NCI-H1092 treated with DMSO at 0.1 percent for 48 hours (cell line): ENCODE measurements at places on chromosomes 2 and 18.

GRCh38 chr2:167988296-167988695 lies 259.1 kb downstream of the STK39 start:
- no peak for DNase-seq

DNA sequence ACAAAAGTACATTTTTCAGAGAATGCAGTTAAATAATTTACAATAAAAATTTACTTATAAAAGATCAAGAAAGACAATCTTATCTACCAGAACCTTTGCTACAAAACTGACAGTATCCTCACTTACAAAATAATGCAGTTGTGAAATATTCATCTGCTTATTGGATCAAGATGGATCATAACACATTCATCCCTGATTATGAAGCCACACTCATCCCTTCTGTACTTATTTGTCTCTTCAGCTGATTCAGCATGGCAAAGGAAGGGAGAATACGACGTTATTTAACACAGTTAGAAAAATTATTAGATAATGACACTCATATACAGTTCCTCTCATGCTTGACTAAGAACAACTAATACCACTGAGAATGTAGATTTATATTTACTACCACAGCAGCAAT lies 46.4 kb downstream of the TCF4 start:
- DNase-seq = no peak

DNA sequence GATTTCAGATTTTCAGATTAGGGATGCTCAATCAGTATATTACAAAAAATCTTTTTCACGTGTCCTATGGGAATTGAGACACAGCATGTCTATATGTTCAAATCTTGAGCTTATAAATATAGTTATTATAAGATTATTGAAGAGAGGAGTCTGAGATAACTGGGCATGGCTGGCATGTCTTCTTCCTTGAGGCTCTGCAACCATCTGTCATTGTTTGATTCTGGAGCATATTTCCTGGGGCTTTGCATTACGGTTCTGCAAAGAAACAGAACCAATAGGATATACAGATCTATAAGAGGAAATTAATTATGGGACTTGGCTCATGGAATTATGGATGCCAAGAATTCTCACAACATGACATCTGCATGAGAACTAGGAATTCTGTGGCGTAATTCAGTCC lies 386.1 kb downstream of the SOCS6 start:
- DNase-seq = no peak

DNA sequence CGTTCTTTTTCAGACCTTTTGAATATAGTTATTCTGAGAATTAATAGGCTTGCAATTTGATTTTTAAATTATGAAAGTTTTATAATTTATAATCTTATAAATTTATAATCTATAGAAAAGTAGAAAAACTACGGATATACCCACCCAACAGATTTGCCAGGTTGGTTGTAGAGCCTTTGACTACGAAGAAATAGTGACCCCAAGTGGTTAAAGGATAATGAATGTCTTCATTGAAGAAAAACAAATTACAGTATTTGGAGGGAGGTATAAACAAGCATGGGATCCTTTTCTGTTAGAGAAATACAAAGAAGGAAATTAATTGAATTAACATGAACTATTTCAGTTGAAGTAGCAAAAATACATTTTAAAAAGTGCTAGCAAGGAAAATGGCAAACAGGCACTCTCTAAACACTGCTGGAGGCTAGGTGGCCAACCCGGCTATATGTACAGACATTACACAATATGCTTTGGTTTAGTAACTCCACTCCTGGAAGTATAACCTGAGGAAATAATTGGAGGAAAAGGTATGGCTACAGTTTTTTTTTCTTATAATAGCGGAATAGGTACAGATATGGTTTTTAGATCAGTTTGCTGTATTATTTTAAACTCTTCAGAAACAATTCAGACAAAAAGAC lies 110.9 kb downstream of the MIB1 start:
- DNase-seq = no peak

- no peak for DNase-seq
Measured at GRCh38 chr2:218230882-218231281, 13.9 kb downstream of the ARPC2 start.

GRCh38 chr18:39667905-39668304 lies 2102.3 kb upstream of the CELF4 start:
- no peak for DNase-seq

DNA sequence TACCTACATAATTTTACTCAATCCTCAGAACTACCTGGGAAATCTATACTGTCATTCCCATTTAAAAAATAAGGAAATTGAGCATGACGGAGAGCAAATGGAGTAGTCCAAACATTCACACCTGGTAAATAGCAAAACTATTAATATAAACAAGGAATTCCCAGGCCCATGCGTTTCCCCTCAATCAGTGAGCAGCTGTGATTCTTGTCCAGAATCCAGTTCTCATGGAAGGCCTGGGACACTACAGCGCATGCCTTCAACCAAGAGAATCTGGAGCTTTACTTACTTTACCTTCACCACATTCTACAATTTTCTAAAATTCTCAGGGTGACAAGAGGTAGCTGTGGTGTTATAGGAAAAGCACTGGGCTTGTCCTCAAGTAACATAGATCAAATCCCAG lies 259.0 kb downstream of the LRATD1 start:
- DNase-seq = no peak

DNA sequence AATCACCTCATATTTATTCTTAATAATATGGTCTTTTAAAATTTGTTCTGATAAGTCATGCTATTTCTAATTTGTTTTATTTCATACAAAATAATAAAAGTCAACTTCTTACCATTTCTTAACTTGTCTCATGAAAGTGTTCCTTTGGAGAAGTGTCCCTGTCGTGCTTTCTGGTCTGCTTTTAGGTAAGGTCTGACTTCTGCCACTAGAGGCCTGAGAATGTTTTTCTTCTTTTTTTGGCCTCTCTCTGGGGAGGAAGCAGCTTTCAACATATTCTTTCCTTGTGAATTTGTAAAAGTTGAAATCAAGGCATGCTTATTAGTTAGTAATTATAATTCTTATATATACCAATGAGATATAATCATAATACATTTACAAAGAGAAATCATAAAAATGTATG lies 39.4 kb downstream of the MAP2 start:
- no peak for DNase-seq

- no peak for DNase-seq
Measured at GRCh38 chr18:48918660-48919456, 31.9 kb downstream of the SMAD7 start.

- no peak for DNase-seq
Measured at GRCh38 chr18:28161608-28162599, 15.0 kb downstream of the CDH2 start.

GRCh38 chr2:28583899-28584553 lies 88.2 kb downstream of the PLB1 start:
- no peak for DNase-seq

DNA sequence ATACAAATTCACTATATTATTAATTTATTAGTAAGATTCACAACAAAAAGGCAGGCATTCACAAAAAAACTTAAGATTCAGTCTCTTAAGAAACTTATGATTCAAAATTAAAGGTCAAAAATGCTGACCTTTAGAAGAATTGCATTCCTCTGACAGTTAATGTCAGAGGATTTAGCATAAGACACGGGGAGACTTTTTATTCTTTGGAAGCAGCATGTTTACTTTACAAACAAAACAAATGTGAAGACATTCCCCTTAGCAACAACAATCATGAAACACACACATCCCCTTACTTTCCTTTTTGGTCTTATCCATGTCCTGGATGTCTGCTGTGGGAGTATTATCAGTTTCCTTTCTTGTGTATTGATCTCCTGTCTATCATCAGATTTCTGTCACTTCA lies 117.1 kb downstream of the RAD51AP2 start:
- no peak for DNase-seq

DNA sequence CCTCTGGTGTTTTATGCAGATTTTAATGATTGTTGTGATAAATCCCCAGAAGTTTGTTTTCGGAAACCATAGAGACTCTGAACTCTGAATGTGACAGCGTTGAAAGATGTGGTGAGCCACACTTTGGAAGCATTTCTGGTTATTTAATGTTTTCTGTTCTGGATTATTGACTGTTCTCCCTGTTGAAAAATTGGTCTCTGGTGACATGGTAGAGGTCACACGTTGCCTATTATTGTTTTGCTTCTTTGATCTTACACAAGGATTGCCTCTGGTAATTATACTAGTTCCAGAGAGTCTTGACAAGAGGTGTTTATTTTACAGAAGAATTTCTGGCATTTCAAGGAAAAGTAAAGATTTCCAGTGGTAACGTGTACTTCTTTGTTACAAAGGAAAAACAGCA lies 127.1 kb downstream of the GREB1L start:
- DNase-seq = no peak

- no peak for DNase-seq
Measured at GRCh38 chr2:236768393-236769140, 198.9 kb downstream of the ACKR3 start.

DNA sequence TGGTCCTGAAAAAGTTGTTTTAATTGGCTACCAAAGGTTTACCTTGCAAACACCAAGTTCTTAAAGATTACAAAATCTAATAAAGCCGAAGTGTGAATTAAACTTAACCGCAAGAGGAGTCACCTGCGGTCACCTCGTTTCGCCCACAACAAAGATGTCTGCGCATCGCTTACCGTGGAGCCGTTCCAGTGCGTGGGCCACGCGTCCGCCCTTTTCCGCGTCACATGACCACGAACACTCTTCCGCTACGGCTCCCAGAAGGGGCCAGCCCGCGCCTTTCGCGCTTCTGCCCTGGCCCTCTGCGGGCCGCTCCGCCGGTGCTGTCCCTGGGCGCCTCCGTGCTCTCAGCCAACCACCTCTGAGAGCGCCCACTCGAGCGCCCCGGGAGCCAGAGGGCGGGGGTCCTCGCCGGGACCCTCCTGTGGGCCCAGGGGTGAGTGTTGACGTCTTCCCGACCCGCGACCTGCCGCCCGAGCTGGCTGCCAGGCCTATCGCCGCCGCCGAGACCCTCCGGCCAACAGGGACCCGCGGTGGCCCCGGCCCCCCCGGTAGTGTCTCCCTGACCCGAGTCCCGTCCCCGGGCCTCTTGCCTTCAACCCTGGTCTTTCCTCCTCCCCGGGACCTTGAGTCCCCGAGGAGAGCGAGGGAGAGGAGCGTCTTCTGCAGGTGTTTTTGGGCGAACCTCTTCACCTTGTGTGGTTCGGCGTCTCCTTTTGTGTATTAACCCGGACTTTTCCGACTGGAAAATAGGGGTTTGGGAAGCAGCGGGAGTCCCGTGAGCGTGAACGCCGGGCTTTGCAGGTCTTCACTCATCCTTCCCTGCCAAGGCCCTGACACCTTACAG lies at the start of gene MFF:
Gene MFF, plus strand, starts transcription at position 257 of the 844 bp plus-strand sequence. CDS start 5,415 bp downstream, outside the sequence.
- peak; percentile 81 for DNase-seq

DNA sequence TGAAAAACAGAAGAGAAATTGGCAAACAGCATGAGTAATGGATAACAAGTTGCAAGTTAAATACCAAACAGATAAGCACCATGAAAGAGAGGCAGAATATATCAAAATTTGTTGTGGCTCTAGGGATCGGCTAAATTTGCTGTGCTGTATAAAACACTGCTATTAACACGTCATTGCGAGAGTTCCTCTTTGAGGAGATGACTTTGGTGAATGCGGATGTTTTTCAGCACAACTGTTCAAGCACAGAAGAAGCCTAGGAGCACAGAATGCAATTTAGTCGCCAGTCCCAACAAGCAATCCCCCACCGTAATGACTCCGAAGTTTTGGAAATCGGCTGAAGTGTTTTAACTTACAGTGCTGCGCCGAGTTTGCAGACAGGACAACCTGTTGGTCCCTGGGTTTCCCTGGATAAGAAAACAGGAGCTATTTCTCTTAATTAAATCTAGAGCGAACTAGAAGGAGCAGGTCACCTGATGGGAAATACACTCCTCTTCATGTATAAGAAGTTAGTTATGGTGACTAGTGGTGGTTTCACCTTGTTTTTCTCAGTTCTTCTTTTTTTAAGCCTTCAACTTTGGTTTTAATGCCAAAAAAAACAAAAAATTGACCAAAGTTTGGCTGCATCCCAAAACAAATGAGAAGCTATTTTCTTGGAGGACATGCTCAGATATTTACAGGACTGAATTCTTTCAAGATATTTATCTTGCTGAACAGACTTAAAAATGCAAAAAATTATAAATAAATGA lies 454.1 kb upstream of the SALL3 start:
- DNase-seq = no peak
